ENCODE measurements at places on chromosomes 5 and 9. TPM values are rescaled to one million over a fixed set of nuclear protein-coding genes. Genes with fewer than 3 reads are reported as not detected.

Gene HAVCR1
- total RNA-seq = 2.8 TPM

- no peak for DNase-seq
- H3K4me1 ChIP-seq = peaks cover 10% of the 10 kb centered on the region
- peaks cover 6% of the 10 kb centered on the region for H3K36me3 ChIP-seq
- H3K27ac ChIP-seq = no peak overlapping the region
Measured at GRCh38 chr9:111037356-111037707, 938 bp downstream of the LPAR1 start.

DNA sequence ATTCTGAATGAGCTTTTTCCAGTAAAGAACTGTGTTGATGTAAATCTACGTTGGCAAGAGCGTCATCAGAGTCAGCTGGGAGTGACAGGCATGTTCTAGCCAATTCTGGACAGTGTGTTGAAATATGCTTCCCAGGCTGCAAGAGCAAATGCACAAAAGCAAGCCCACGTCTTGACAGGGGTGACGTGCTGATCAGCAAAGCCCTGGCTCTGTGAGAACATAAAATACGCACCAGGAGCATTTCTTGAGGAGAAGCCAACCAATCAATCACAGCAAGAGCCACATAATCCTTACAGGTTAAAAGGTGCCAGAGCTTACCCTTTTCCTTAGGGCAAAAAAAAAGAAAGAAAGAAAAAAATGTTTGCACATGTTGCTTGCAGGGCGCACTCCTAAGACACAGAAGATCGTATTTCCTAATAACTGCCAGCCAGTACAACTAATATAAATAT lies 148.1 kb downstream of the PDE4D start:
- no peak overlapping the region for H3K4me3 ChIP-seq
- H3K4me1 ChIP-seq = no peaks in the 10 kb centered on the region
- no peaks in the 10 kb centered on the region for H3K36me3 ChIP-seq
- no peak overlapping the region for H3K27ac ChIP-seq

DNA sequence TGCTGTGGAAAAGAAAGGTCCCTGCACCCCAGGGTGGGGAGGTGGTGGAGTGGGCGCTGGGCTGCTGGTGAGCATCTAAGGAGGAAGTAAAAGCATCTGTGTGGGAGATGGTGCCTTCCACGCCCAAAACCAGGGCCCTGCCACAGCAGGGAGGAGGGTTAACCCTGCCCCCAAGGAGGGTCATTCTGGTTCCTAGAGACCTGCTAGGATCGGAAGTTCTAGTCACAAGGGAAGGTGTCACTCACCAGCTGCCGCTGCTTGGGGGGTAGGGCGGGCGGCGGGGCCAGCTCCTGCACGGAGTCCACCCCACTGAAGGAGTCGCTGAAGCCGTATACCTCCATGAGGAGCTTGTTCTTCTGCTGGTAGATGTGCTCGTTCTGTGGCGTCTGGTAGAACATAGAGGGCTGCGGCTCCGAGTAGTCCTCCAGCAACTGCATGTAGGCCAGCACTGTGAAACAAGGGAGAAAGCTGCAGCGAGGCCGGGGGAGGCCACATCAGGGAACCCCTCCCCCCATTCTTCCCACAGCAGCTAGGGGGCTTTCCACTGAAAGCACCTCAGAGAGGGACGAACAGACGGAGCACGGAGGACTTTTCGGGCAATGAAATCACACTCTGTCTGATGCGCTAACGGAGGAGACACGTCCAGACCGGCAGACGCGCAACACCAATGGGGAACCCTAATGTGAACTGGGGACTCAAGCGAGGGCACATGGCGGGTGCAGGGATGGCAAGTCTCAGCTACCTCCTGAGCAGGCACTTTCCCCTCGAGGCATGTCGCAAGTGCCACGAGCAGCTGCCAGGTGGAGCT lies 76.4 kb downstream of the PRRT1B start:
- H3K4me3 ChIP-seq = no peak overlapping the region
- peaks cover 78% of the 10 kb centered on the region for H3K36me3 ChIP-seq
- H3K4me1 ChIP-seq = peaks cover 21% of the 10 kb centered on the region
- peak overlapping the region; percentile 78 for H3K27ac ChIP-seq
- H3K27me3 ChIP-seq = no peaks in the 10 kb centered on the region

Gene PCDHGA6
- 0.11 TPM for total RNA-seq

DNA sequence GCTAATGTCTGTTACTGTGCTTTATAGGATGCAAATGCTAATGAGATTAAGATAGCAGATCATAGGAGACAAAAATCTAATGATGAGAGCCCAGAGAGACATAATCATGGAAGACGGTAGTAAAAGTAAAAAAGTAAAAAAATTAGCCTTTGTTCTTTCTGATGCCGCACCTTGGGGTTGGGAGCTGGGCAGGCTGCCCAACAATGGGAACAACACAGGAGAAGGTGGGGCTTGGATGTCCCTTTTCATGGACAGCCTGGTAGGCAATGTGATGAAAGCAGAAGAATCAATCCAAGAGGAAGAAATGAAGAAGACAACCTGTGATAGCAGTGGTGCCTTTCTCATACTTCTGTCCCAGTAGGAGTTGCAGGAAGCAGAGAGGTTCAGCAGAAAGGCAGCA lies 57.2 kb downstream of the RAB14 start:
- DNase-seq = no peak
- peaks cover 83% of the 10 kb centered on the region for H3K36me3 ChIP-seq
- peaks cover 12% of the 10 kb centered on the region for H3K4me1 ChIP-seq
- no peak overlapping the region for H3K27ac ChIP-seq

Gene PCDHGA8
- total RNA-seq = not detected

DNA sequence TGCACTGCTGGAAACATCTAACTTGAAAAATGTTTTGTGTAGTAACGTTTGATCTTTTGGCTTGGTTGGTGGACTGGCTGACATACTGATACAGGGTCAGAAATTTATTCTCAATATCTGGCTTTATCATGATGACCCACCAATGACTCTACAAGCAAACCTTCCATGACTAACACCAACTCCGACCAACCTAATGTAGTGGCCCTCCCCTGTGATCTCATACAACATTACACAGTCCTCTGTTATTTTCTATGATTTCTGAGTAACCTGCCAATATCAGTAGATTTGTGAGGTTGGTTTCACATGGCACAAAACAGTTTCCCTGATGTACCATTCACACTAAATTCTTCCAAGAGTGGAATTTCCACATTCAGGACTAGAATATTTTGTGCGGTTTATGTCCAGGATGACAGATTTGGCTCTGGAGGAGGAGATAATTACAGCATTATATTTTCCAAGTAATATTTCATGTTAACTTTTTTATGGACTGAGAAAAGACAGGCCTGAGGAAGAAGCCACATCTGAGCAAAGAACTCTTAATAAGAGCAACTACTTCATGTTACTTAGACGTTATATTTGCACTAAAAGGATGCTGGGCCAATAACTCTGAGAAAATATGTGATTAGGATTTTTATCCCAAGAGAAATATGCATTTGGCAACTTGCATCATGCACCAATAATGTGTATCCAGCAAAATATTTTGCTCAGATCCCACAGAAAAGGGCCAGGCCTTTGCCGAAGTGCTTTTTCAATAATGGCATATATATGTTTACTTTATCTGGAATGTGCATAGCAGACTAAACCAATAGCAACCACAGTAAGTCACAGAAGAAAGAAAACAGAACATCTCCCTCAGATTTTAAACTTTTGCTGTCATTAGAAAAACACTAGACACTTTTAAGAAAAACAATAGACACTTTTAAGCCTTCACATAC lies 273.4 kb downstream of the KCNN2 start:
- H3K4me1 ChIP-seq = no peaks in the 10 kb centered on the region
- no peaks in the 10 kb centered on the region for H3K36me3 ChIP-seq
- no peaks in the 10 kb centered on the region for H3K27me3 ChIP-seq
- no peak overlapping the region for H3K4me3 ChIP-seq
- no peak overlapping the region for H3K27ac ChIP-seq

DNA sequence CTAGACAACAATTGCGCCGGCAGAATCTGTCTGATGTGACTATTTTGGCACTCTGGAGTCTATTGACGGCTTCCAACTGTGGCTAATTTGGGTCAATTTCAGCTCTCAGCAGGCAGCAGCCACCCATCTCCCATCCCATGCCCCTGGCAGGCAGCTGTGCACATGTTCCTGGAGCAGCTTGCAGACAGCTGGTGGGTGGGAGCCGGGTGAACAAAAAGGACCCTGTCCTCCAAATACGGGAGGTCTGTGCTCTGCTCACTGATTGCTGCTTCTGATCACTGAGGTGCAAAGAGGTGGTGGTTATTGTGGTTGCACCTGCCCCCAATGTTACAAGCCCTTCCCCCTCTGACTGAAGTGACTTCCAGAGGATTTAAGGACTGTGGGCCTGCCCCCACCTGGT lies 45.0 kb upstream of the N4BP3 start:
- peaks cover 10% of the 10 kb centered on the region for H3K4me1 ChIP-seq
- peak; percentile 25 for DNase-seq
- H3K27ac ChIP-seq = no peak overlapping the region
- H3K4me3 ChIP-seq = no peak overlapping the region
- H3K36me3 ChIP-seq = no peaks in the 10 kb centered on the region

DNA sequence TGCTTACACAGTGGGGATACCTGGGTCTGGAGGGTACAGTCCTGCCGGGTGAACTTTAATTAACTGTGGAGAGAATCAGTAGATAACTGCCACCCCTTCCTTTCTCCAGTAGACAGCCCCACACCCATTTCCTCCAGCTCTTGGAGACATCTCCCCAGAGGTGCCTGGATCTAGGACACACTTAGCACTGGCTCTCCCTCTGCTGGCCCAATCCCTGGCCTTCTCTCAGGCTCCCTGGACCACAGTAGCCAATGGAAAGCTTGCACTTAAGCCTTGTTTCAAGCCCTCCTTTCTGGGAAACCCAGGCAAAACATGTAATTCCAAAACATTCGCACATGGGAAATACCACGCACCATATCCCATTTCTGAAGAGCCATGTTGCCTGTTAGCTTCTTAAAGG lies 169.2 kb upstream of the GAS1 start:
- H3K27me3 ChIP-seq = no peaks in the 10 kb centered on the region
- no peaks in the 10 kb centered on the region for H3K4me1 ChIP-seq
- H3K36me3 ChIP-seq = no peaks in the 10 kb centered on the region
- no peak for DNase-seq
- H3K4me3 ChIP-seq = no peak overlapping the region

Gene MAMDC2
- not detected for total RNA-seq

DNA sequence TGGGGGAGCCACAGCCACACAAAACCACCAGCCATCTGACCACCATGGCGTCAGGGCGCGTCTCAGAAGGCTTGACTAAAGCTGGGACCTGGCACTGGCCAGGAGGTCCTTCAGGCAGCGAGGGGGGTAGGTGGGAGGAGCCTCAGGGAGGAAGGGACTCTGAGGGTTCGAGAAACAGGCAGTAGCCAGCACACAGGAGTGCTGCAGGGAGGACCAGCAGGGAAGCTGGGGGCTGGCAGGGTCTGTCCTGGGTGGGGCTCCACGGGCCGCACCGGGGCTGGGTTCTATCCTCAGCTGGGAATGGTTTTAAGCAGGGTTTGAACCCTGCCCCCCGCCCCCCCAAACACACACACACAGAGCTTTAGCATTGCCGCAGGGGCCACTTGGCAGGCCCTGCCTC lies 7.4 kb downstream of the FAM163B start:
- H3K27ac ChIP-seq = no peak overlapping the region
- DNase-seq = no peak
- H3K36me3 ChIP-seq = peaks cover 4% of the 10 kb centered on the region
- H3K4me1 ChIP-seq = peaks cover 10% of the 10 kb centered on the region
- H3K4me3 ChIP-seq = no peak overlapping the region

- no peak for DNase-seq
- H3K4me3 ChIP-seq = peak overlapping the region; percentile 36
- H3K27ac ChIP-seq = peak overlapping the region; percentile 82
- peaks cover 4% of the 10 kb centered on the region for H3K36me3 ChIP-seq
- H3K4me1 ChIP-seq = peaks cover 67% of the 10 kb centered on the region
- H3K27me3 ChIP-seq = no peaks in the 10 kb centered on the region
Measured at GRCh38 chr5:14417276-14417730, 164.3 kb upstream of the OTULINL start.

Gene TNFSF8
- total RNA-seq = 55.3 TPM

- H3K36me3 ChIP-seq = peaks cover 15% of the 10 kb centered on the region
- peaks cover 51% of the 10 kb centered on the region for H3K4me1 ChIP-seq
- no peak overlapping the region for H3K27ac ChIP-seq
- no peak for DNase-seq
Measured at GRCh38 chr9:37293664-37294524, 128.6 kb upstream of the GRHPR start.

Gene CDC14B
- total RNA-seq = 0.37 TPM

Data from activated CD8-positive, alpha-beta T cell treated with anti-CD3 and anti-CD28 coated beads, Interleukin-2, amount 10 ng/mL, durations not matched to agents 7 days and 5 days (primary cell).